ENCODE measurements at places on chromosomes 7 and 10.
A peak's percentile ranks its signal among the peaks of the same experiment; 100 is the strongest.

- DNase-seq, result no peak
These were observed 25.0 kb upstream of the TMEM273 start for GRCh38 chr10:49213211-49213610.

DNA sequence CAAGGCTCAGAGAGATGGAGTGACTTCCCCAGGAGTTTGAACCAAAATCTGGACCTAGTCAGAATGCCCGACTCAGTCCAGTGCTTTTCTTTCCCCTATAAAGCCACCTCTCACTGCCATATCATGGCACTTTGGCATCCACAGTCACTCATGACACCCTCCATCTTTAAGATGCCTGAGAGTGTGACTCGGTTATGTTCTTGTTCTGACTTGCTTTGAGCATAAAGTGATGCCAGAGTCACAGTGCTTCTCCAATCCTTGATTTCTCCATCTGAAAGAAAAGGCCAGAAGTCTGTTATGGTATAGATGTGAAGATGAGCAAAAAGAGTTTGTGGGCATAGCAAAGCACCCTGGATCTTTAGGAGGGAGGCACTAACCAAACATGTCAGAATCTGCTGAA, 538.1 kb downstream of the SORCS1 start:
- no peak for DNase-seq

DNA sequence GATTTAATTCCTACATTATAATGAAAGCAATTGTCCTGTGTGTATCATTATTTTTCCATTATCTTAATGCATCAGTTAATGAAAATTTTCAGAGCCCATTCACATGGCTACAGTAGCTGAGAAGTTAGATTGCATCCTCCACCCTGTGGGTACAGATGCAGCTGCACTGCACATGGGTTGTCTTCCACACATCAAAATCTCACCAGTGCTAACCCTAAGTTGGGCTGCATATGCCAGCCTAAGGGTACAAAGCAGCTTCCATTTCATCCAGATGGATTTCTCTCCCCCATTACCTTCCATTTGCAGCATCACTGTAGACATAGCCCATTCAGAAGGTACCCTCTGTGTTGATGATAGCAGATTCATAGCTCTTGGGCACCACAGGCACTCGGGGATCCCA, 74.7 kb upstream of the WDR11 start:
- DNase-seq, result no peak

GRCh38 chr7:157527686-157528085, 190.9 kb downstream of the DNAJB6 start:
- DNase-seq, result no peak

- DNase-seq, result no peak
These were observed 85.2 kb downstream of the ADARB2 start for GRCh38 chr10:1652151-1652550.

DNA sequence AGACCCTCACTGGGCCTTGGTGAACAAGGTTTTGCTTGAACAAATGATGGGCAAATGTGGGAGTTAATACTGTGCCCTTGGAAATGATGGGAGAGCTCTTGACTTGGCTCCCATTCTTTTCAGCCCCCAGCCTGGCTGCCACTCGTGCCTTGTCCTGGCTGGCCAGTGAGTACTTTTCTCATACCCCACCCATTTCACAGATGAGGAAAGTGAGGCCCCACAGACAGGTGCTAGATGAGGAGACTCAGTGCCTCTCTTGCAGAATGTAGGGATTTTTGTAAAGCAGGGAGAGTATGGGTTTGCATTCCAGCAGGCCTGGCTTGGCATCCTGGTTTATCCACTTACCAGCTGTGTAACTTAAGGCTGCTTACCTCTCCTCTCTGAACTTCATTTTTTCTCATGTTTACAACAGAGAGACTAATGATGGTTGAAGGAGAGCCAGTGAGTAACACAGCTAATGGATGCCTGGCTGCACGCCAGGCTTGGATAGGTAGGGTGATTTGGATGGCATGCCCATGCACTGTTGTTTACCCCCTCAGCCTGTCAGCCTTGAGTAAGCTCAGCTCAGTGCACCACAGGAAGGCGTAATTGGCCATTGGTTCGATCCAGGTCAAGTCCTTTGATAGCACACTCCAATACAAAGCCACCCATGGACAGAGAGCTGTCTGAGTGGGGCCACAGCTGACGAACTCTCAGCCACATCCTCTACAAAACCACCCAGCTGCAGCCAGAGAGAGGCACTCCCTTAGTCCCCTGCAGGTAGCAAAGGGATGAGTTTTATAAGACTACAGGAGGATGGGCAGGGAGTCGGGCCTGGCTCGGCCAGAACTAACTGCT, 436.8 kb downstream of the RPS24 start:
- no peak for DNase-seq

GRCh38 chr7:88169717-88170320, 50.0 kb downstream of the SRI start:
- peak; percentile 9 for DNase-seq

GRCh38 chr7:151211155-151211772, 976 bp upstream of the H2BK1 start:
- no peak for DNase-seq

- DNase-seq, result no peak
These were observed 3.1 kb downstream of the ST7 start for GRCh38 chr7:116956477-116956804.

GRCh38 chr10:122290833-122291532, 19.9 kb downstream of the BTBD16 start:
- no peak for DNase-seq

- DNase-seq, result no peak
These were observed 35.4 kb upstream of the C10orf71 start for GRCh38 chr10:49263591-49263990.

GRCh38 chr10:93255546-93255945, 181.9 kb downstream of the CYP26A1 start:
- DNase-seq, result no peak

DNA sequence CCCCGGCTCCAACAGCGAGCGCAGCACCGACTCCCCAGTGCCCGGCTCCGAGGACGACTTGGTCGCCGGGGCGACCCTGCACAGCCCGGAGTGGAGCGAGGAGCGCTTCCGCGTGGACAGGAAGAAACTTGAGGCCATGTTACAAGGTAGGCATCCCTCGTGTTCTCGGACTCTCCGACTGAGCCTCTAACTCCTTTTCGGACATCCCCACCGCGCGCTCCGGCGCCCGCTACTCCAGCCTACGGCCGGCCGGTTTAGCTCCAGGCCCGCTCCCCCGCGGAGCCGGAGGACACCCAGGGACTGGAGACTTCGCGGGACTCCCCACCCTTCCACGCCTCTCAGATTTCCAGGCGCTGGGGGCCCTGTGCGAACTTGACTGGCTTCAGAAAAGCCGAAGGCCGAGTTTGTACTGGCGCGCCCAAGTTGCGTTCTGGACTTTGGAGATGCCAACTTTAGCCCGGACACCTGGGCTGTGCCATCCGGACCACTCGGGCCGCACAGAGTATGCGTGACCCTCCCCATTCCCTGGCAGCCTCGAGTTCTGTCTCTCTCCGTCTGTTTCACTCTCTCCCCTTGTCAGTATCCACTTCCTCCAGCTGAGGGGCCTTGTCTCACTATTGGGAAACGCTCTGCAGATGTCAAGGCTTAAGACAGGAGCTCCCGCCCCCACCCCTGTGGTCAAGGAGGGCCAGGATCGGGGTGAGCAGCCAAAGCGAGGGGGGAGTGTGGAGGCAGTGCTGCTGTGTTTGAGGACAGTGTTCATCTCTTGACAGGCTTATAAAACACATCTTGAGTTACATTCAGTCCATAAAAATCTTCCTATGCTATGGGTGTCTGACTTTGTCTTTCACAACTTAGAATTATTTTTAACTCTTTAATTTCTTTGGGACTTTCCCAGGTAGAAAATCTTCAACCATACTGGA, 777 bp downstream of the BICC1 start:
- peak; percentile 90 for DNase-seq

GRCh38 chr10:52993109-52993508, 220.5 kb upstream of the MBL2 start:
- DNase-seq, result no peak

GRCh38 chr7:81501220-81501619, 268.6 kb downstream of the HGF start:
- peak; percentile 35 for DNase-seq

GRCh38 chr10:100890673-100891317, 22.0 kb upstream of the SLF2 start:
- DNase-seq, result peak; percentile 96

- no peak for DNase-seq
These were observed 1189.4 kb upstream of the AUTS2 start for GRCh38 chr7:68408873-68409272.

- DNase-seq, result peak; percentile 48
These were observed 281.1 kb downstream of the CCDC3 start for GRCh38 chr10:12720217-12720981.

DNA sequence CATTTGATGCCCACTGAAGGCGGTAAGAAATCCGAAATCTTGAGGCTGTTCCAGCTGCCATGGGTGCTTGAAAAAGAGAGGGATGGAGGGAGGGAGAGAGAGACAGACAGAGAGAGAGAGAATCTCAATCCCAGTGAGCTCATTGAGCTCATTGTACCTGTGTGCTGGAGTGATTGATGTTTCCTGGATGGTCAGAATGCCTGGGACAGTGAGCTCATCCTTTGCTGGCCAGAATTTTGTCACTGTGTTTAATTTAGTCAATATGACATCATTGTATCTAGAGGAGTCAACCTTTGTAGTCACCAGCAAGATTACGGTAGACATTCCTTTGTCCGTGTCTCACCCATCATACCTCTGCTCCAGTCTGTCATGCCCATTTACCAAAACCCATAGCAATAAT, 625.4 kb upstream of the POM121L12 start:
- DNase-seq, result no peak

DNA sequence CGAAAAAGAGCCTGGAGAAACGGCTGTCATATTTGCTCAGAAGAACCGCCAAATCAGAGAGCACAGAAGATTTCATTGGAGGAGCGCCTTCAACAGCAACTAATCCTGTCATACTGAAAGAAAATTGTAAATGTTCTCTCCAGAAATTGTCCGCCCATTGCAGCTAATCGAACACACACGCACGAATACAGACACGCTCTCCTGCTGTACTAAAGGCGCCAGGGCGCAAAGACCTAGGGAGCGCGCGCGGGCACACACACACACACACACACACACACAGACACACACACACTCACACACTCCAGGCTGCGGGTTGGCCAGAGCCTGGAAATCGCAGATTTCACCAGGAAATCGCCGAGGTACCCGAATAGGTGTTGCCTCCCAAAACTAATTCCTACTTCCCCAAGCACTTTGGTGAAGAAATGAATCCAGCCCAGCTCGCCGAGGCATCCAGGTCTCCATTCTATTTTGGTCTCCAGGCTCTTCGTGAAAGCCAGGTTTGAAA, at the start of gene CHRM2:
TSS of gene CHRM2 (plus strand) at position 157 of the 505 bp plus-strand sequence. CDS start 146,214 bp downstream, outside the sequence.
- peak; percentile 19 for DNase-seq

GRCh38 chr10:102153093-102153620, 968 bp downstream of the NOLC1 start:
- peak; percentile 11 for DNase-seq
